ENCODE measurements at places on chromosomes 5 and 9. TPM values are rescaled to one million over a fixed set of nuclear protein-coding genes. Genes with fewer than 3 reads are reported as not detected.

DNA sequence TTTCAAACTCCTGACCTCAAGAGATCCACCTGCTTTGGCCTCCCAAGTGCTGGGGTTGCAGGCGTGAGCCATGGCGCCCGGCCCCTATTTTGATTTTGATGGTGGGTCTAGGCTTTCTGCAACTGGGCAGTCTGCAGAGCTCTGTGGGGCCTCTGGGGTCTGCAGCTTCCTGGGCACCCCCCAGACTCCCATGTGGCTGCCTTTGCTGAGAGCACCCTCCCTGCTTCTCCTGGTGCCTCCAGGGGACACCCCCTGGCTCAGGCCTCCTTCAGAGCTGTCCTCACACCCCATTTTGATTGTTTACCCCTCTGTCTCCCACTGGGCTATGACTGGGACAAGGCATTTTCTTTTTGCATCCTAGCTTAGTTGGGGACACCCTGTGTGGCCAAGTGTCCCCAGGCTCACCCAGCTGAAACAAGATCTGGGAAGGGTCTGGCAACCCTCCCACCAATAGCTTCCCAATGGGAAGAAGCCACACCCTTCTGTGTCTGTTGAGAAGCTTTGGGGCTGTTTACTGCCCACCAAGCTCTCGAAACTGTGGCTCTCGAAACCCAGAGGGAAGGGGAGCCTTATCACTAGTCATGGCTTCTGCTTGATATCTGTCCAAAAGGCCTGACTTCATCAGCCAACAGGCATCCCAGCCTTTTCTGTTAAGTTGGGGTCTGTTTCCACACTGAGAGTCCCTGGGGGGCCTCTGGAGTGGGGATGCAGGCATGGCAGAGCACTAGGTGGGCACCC, 204.4 kb upstream of the IER5L start:
- no peak for DNase-seq

DNA sequence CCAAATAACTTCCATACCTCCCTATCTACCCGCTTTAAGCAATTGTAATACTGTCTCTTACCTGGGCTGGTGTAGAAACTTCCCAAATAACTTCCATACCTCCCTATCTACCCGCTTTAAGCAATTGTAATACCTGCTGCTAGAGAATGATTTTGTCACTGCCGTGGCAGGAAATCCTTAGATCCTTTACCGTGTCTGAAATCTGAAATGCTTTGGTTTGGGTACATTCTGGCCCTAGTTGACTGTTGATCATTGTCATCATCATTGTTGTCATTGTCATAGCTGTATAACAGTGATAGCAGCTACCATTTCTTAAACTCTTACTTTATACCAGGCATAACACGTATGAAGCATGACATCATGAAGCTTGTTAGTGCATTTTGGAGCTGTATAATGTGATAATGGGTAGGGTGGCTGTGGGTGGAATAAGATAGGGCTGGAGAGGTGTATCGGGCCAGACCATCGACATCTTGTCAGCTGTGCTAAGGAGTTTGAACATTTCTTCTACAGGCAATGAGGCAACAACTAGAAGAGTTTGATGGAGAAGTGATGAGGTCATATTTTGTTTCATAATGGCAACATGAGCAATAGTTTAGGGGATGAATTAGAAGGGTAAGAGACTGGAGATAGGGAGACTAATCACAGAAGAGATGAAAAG, 15.7 kb downstream of the PIP5K1B start:
- DNase-seq = no peak

DNA sequence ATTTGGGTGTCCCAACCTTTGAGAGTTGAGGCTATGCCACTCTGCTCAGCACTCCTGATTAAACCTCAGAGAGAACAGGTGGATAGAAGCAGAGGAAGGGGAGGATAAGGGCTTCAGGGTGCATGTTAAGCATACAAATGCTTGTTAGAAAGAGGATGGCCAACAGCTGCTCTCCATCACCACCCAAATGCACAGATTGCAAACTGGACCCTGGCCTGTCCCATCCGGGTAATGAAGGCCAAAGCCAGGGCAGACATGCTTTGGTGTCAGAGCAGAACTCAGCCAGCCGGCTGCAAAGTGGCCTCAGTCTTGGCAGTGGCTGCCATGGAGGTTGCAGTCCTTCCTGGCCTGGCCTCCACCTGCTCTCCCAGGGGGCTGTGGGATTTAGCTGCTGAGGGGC, 84.3 kb downstream of the SIL1 start:
- no peak for DNase-seq

Gene SLU7
- 61.9 TPM for total RNA-seq

Gene SLC45A2
- not detected for total RNA-seq

Gene ANKRD20A1
- total RNA-seq = not detected

Gene FIBCD1
- total RNA-seq = not detected

Gene DNAJB5
- total RNA-seq = 7.6 TPM

Gene NPR3
- total RNA-seq = 1.7 TPM

Measured in Peyer's patch (tissue), 4 donors.